ENCODE measurements at places on chromosomes 3 and 15.

- DNase-seq: no peak
Observed at GRCh38 chr15:46293550-46293949, 658.7 kb downstream of the SQOR start.

GRCh38 chr3:109728861-109729494 is 391.6 kb upstream of the DPPA4 start:
- DNase-seq: no peak

- no peak for DNase-seq
Observed at GRCh38 chr3:53824795-53825194, 21.4 kb downstream of the CHDH start.

GRCh38 chr3:180624714-180625113 is 22.8 kb downstream of the TTC14 start:
- DNase-seq: no peak

DNA sequence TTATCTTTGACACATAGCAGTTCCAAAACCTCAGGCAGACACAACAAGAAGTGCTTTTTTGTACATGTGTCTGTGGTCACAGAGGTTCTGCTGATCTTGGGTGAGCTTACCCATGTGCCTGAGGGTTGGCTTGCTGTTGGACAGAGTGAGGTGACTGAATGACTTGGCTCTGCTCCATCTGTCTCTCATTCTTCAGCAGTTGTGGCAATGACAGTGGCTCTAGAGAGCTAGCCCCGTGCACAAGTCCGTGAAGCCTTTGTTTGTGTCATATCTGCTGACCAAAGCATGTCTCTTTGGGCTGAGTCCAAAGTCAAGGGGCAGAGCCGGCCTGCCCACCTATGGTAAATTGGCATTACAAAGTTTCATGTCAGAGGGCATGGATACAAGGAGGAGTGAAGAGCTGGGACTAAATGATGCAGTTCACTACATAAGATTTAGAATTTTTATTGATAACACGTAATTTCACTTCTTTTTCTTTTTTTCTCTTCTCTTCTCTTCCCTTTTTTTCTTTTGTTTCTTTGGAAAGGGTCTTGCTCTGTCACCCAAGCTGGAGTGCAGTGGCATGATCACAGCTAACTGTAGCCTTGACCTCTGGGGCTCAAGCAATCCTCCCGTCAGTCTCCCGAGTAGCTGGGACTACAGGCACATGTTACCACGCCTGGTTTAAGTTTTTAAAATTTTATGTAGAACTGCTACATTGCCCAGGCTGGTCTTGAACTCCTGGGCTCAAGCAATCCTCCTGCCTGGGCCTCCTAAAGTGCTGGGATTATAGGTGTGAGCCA is 77.9 kb downstream of the ITPR1 start:
- DNase-seq: peak; percentile 53

- no peak for DNase-seq
Observed at GRCh38 chr3:98580401-98581386, 12.7 kb downstream of the CPOX start.

GRCh38 chr15:75639709-75640482 is at the start of gene IMP3:
Gene IMP3, minus strand, starts transcription at chr15:75640224. Its CDS starts 56 bp downstream, at chr15:75640168.
- peak; percentile 97 for DNase-seq

GRCh38 chr3:115825046-115825445 is 201.7 kb downstream of the GAP43 start:
- no peak for DNase-seq

DNA sequence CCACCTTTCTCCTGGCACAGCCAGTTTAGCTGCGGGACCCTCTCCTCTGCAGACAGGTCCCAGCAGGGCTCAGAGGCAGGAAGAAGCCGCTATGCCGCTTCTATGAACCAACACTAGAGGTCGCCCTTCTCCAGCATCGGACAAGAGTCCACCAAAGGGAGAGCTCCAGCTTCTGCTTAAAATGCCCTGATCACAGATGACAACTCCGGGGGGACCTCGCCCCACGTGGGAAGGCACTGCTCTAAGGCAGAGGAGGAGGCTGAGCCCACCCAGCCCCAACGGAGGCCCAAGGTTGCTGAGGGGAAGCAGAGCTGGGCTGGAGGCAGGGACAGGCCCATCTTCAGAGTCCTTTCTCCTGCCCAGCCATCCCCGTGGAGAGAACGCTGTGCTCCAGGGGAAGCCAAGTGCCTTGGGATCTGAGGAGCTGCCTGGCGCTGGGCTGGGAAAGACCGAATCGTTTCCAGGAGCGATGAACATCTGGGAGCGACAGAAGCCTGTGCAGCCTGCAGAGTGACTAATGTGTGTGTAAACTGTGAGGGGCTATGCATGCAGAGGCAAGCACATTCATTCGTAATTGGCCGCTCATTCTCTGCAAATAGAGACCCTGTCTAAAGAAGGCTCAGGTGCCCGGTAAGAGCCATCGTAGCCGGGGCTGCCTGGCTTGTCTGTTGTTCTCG is 43.5 kb upstream of the BDH1 start:
- no peak for DNase-seq

DNA sequence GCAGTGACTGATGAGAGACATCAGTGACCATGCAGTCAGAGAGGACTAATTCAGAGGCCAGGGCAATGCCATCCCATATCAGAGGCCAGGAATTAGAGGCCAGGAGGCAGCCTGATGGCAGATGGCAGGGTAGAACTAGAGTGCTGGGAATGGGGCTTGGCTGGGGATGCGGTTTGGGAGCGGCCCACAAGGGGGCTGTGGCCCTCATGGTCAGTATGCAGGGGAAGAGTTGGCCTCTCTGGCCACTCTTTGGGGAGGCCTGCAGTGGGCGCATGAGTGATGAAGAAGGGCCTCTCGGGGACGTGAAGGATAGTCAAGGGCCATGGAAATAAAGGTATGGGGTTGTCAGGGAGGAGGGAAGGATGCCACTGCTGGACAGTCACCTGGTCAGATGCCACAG is 101.7 kb downstream of the EEFSEC start:
- DNase-seq: no peak

- no peak for DNase-seq
Observed at GRCh38 chr3:3071136-3071535, 39.0 kb downstream of the IL5RA start.

- DNase-seq: no peak
Observed at GRCh38 chr15:86743283-86743903, 663.7 kb downstream of the AGBL1 start.

DNA sequence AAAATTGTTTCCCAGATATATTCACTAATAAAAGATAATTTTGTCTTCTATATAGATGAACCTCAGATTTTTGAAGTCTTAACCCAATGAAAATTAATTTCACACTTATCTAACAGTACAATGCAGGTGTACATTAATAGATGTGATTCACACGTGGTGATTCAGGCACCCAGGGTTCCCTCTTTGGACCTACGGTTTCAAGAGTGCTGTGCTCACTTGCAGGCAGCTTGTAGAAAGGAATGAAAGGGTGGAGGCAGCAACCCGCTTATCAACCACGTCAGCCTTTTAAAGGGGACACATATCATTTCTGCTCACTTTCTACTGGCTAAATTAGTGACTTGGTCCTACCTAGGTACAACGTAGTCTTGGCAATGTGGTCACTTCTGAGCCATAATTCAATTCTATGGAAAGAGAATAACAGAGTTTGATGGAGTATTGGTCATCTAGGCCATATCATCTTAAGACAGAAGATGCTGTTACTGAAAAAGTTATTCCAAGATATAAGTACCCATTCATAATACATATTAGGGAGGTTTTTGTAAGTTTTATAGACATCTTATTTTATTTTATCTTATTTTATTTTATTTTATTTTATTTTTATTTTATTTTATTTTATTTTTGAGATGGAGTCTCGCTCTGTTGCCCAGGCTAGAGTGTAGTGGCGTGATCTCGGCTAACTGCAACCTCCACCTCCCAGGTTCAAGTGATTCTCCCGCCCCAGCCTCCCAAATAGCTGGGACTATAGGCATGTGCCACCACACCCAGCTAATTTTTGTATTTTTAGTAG is 37.9 kb downstream of the ACP3 start:
- DNase-seq: no peak

GRCh38 chr3:71152892-71153265 is 430.6 kb downstream of the FOXP1 start:
- no peak for DNase-seq

- no peak for DNase-seq
Observed at GRCh38 chr15:43085921-43086320, 19.9 kb downstream of the UBR1 start.

GRCh38 chr15:47987461-47987860 is 133.3 kb upstream of the SLC24A5 start:
- DNase-seq: no peak

Measured in MV-4-11 (cell line).